ENCODE measurements at places on chromosomes 11 and 22.

DNA sequence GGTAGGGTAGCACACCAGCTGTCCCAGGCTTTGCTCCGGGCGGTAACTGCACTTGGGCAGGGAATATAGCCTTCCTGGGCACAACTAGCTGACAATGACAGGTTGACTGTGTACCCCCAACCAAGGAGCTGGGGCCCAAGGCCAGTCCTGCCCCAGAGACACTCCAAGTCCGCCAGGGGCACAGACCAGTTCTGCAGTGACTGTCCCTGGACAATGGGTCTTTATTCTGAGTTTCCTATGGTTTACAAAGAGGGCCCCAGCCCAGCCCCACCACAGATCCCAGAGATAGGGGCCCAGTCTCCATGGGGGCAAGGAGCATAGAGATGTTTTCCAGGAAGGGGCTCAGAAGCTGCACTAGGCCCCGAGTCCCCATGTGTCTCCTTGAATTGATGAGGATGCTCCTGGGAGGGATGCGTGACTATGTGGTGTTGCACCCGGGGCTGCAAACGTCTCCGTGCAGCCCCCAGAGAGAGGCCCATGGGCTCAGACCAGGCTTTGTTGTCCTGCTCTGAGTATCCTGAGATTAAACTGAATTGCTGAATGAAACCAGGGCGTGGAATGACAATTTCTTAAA lies 48.4 kb downstream of the CD6 start:
- no peak for DNase-seq

DNA sequence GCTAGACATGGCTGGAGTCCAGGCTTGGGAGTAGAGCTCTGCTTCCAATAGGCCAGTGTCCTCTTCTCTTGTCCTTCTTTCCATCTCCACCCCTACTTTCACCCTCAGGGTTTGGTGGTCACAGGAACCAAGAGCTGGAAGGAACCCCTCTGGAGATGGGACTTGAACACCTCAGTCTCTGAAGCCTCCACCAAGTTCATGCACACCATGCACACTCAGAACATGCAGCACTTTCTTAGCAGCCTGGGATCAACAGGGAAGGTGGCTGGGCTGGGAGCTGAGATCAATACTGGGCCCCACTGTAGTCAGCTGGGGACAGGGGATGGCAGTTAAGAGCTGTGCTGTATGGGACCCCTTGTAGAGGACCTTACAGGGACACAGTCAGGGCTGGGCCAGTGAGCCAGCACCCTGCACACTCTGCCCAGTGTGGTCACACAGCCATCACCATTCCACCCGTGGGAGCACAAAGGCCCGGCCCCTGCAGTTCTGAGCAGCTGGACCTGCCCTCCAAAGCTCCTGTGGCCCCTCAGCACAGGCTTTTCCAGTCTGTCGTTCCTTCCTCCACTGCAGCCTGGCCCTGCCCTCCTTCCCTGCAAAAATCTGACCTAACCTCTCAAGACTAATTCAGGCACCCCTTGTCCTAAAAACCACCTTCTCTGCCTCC lies 47.7 kb downstream of the GAB4 start:
- DNase-seq, result no peak

DNA sequence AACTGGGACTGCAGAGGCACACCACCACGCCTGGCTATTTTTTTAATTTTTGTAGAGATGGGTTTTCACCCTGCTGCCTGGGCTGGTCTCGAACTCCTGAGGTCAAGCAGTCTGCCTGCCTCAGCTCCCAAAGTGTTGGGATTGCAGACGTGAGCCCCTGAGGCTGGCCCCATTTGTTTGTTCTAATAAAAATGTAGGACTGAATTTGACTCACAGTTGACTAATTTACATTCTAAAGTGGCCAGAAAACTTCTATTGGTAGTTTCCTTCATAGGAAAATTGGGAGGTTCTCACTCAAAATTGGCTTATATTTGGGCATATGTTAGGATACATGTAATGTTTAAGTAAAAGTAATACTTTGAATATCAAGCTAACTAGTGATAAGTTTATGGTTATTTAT lies 35.0 kb downstream of the PPFIA1 start:
- DNase-seq, result no peak

DNA sequence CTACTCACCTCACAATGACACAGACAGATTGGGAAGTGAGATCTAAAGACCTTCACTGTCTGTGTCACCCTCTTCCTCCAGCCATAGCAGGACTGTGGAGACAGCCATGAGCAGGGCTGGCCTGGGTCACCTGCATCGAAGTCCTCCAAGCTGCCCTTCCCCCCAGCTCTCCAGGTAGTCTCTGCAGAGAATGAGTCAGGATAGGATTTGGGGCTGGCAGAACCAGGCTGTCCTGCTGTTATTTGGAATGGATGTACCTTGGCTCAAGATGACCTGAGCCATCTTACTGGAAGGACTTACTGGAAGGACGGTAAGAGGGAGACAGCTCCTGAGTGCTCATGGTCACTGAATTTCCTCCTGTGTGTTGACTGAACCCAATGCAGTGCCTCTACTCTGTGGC lies 29.2 kb downstream of the GGTLC2 start:
- DNase-seq, result no peak

- DNase-seq, result no peak
Measured at GRCh38 chr11:112253605-112254242, 6.9 kb downstream of the PLET1 start.

GRCh38 chr11:47852053-47852452 lies 3.9 kb upstream of the NUP160 start:
- DNase-seq, result no peak

GRCh38 chr11:27153136-27153535 lies 112.5 kb downstream of the BBOX1 start:
- DNase-seq, result no peak

DNA sequence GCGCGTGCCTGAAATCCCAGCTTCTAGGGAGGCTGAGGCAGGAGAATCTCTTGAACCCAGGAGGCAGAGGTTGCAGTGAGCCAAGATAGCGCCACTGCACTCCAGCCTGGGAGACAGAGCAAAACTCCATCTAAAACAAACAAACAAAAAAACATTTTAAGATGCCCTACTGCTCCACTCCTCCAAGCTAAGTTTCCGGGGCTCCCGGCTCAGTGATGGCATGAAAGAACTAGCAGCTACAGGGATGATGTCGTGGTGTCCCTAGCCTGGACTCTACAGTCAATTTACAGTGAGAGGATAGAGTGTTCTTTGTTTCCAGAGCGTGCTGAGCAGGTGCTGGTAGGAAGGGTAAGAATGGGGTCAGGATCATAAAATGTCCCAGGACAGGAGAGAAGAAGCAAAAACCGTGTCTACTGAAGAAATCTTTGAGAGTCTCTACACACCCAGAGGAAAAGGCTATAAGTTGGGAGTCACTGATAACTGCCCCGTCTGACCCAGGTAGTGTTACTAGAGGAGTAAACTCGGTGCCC lies 1.2 kb upstream of the ZBTB3 start:
- no peak for DNase-seq

DNA sequence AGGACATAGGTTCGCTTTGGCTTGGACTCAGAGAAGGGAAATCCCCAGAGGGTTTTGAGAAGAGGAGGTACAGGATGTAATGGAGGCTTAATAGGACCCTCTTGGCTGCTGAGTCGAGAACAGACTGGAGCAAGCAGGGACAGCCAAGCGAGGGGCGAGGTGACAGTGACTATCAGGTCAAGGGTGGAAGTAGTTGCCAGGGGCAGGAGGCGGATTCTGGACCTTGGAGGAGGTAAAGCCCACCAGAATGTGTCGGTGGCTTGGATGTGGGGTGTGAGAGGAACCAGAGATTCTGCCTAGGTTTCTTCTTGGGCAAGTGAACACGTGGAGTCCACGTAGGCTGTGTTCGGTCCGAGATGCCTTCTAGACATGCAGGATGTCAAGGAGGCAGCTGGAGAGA lies 4.4 kb downstream of the TRMT112 start:
- no peak for DNase-seq

DNA sequence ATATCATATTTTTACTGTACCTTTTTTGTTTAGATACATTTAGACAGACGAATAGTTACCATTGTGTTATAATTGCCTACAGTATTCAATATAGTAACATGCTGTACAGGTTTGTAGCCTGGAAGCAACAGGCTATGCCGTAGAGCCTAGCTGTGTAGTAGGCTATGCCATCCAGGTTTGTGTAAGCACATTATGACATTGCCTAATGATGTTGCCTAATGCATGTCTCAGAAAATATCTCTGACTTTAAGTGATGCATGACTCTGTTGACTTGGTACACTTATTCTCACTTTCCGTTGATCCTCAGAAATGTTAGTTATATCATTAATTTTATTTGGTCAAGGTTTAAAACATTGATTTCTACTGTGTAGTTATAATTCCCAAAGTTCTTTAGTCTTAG lies 39.9 kb downstream of the OR2AT4 start:
- DNase-seq, result no peak

DNA sequence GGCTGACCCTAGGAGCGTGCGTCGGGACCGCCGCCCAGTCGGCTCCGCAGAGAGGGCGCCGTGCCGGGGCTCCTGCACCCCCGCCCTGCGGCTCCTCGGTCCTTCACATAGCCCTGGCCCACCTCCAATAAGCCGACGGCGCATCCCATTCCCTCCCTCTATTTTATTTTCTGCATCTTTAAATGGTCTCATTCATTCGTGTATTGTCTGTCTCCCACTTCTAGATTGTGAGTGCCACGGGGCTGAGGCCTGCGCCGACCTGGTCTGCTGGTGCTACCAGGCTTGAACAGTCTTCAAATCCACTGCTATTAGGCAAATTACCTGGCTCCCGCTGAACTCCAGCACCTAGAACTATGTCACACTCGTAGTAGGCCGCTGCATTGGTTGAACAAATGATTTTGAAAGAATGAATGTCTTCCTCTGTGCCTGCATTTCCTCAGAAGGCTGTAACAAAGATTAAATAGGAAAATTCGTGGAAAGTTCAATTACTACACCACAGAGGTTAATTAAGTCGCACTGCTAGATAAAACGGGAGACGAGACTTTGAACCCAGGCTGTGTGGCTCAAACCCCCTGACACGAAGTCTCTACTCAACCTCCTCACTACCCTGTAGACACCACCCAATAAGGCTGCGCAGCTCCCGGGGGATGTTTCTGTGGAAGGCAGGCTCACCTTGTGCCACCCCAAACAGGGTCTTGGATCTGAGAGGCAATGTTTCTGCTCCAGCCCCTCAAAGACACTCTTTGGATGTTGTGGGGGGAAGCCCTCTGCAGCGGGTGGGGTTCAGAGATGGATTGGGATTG lies 1.2 kb upstream of the PPP1R14B start:
- DNase-seq, result no peak

Measured in stimulated activated CD8-positive, alpha-beta memory T cell treated with anti-CD3 and anti-CD28 coated beads, Interleukin-7, amount 100 ng/mL, for 24 hours (primary cell).